Stimulated activated CD8-positive, alpha-beta memory T cell treated with anti-CD3 and anti-CD28 coated beads, Interleukin-15, amount 100 ng/mL, for 1 hour (primary cell): ENCODE measurements at places on chromosomes 7 and 10.

GRCh38 chr7:67550801-67551436, 554.3 kb downstream of the TYW1 start:
- no peak for DNase-seq

GRCh38 chr7:132592231-132592920, 16.1 kb upstream of the PLXNA4 start:
- DNase-seq: no peak

GRCh38 chr10:113423981-113424721, 128.7 kb upstream of the HABP2 start:
- no peak for DNase-seq

- no peak for DNase-seq
Measured at GRCh38 chr7:45174328-45174610, 16.7 kb downstream of the RAMP3 start.

DNA sequence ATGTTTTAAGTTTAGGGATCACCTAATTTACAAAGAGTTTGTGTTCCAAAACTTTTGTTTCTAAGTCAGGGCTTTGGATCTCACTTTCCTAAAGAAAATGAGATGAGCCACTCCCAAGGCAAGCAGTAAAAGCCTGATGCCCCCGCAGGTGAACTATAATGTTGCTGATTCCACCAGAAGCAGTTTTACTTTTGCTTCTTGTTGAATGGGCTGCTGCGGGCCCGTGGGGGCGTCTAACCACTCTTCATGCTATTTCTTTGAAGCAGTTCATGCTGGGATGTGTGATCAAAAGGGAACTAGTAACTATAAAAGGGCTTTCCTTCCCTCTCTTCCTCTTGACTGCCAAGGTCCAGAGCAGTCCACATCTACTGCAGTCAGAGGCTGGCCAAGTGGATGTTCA, 118.7 kb upstream of the NEBL start:
- DNase-seq: no peak

DNA sequence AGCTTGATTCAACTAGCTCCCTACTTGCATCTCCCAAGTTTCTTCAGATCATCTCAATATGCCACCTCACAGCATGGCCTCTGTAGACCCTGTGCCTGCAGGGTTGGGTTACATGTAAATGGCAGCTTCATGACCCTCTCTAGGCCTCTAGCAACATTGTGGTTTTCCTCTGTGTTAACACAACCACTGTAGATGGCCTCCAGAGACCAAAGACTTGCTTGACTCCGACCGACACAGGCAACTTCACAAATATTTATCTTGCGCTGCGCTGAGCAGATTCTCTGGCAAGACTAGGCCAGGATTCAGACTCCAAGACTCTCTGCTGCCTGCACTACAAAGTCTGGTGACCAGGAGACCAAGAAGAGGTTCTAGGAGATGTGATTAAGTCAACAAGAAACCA, 75.9 kb downstream of the CNOT4 start:
- no peak for DNase-seq

DNA sequence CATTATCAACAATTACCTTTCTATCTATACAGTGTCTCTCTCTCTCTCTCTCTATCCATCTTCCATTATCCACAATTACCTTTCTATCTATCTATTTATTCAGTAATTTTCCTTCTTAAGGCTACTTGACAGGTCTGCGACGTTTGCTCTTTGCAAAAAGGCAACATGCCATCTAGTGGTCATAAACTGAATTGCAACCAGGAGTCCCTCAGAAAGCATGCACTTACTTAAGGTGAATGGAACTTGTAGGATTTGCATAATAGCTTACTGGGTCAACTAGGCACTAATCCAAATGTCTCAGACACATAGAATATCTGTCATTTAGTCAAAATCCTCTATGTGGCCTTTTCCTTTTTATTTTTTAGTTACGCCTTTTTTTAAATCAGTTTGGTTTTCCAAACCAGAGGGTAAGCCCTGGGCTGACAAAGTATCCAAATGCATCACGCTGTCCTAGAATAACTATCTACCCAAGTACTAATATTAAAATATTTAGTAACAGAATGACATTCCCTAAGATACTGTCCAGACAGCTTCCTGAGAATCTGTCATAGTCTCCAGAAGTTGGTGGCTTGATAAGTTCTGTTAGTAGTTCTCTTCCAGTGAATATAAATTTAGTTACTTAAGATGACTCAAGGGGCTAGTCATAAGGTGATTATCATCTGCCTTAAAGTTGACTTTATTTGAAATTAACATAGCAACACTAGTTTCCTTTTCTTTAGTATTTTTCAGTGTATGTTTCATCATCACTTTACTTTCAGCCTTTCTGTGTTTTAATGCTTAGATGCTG, 208.3 kb downstream of the PPP1R3A start:
- DNase-seq: no peak

GRCh38 chr10:102123223-102123622, 3.1 kb upstream of the LDB1 start:
- DNase-seq: no peak

DNA sequence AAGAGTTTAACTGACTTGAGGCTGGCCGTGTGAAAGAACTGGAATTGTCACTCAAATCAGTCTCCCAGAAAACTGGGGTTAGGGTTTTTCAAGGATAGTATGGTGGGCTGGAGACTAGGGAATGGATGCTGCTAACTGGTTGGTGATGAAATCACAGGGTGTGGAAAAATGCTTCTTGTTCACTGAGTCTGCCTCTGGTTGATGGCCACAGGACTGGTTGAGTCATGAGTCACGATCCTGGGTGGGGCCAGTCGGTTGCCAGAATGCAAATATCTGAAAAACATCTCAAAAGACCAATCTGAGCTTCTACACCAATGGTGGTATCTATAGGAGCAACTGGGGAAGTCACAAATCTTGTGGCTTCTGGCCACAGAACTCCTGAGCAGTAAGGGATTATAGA, 16.3 kb upstream of the BAMBI start:
- no peak for DNase-seq

- no peak for DNase-seq
Measured at GRCh38 chr10:89404104-89405047, 10.0 kb upstream of the IFIT5 start.

- no peak for DNase-seq
Measured at GRCh38 chr7:117018713-117019112, 65.4 kb downstream of the ST7 start.

DNA sequence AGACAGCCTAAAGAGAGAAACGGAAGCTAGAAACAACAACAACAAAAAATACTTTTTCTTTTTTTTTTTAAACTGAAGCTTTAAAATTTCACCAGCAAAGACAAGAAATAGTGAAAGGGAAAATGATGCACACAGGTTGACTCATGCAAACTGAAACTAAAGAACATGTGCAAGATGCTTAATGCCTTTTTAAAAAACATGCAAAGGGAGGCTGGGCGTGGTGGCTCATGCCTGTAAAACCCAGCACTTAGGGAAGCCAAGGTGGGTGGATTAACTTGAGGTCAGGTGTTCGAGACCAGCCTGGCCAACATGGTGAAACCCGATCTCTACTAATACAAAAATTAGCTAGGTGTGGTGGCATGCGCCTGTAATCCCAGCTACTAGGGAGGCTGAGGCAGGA, 15.1 kb upstream of the CUBN start:
- no peak for DNase-seq

DNA sequence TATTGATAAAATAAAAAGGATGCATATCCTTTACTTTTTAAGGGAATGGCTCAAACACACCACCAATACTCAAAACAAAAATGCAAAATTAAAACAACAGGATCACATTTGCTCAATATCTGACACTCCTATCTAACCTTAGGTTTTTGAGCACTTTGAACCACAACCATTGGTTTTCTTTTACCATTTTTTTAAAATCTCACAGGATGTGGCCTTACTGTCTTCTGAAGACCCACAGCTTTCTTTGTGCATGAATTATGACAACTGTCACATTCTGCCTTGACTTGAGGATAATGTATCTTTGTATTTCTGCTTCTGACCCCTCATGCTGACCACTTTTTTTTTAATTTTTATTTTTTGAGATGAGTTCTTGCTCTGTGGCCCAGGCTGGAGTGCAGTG, 461.1 kb upstream of the NRP1 start:
- no peak for DNase-seq

DNA sequence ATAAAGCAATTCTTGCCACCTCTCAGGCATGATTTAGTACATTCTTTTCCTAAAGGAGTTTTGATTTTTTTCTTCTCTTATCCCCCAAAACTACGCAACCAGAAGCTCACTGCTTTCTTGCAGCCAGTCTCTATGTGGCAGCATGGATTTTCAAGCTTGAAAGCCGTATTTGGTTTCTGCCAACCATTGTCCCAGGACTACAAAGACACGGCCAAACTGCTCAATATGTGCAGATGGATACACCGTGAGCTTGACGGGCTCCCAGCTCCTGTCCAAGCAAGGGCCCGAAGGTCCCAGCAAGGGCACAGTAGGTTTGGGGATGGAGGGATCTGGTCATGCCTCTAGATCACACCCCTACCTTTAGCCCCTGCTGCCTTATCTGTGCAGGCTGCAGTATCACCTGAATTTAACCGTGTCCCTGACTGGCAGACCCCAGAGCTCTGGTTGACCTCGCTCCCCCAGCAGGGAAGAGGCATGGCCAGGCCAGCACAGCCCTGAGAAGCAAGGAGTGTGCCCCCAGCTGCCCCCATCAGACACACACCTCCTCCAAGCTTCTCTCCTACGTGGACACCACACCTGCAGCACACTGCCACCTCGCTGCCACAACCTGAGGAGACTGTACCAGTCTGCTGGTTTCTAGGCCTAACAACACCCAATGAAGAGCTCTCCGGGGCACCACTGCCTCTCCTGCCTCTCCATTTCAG, 86.8 kb downstream of the COBL start:
- DNase-seq: no peak

DNA sequence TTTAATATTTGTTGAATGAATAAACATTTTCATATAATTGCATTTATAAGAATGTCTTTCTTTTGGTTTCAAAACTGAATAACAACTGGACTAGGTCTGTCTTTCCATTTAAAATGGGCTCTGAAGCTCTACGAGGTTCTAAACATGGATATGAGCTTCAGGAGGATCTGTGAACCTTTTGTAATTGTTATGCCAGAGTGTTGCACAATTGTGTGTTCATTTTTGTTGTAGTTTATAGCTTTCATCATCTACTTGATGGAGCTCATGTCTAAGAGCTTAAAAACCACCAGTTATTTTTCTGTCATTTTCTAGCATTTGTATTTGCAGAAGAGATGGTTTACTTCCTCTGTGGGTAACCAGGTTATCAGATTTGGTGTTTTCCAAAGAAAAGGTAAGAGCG, 265.7 kb upstream of the NPY start:
- no peak for DNase-seq

DNA sequence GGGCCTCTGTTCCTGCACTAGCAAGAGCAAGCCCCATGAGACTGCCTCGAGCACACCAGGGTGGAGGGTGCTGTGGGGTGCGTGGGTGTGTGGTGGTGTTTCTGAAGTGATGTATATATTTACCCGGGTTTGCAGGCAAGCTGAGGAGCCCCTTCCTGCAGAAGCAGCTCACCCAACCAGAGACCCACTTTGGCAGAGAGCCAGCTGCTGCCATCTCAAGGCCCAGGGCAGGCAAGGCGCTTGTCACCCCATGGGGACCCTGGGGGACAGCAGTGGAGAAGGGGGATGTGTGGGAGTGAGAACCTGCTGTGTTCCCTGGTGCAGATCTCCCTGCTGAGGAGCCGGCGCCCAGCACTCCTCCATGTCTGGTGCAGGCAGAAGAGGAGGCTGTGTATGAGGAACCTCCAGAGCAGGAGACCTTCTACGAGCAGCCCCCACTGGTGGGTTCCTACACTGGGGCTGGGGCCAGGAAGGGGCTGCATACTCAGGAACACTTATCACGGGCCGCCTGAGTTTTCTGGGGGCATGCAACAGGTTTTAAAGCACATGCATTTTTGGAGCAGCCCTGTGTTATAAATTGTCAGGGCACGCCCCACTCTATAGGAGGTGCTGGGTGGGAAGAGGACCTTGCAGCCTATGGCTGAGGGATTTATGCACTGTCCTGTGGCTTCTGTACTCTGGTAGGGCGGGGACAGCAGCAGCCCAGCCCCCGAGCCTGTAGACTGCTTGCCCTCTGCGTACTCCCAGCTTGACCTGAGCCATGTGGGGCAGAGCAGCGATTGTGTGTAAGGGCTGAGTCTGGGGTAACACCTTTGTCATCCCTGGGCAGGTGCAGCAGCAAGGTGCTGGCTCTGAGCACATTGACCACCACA, 5.9 kb downstream of the PGAM2 start:
- no peak for DNase-seq

- DNase-seq: no peak
Measured at GRCh38 chr10:100114460-100114859, 32.8 kb upstream of the CPN1 start.

DNA sequence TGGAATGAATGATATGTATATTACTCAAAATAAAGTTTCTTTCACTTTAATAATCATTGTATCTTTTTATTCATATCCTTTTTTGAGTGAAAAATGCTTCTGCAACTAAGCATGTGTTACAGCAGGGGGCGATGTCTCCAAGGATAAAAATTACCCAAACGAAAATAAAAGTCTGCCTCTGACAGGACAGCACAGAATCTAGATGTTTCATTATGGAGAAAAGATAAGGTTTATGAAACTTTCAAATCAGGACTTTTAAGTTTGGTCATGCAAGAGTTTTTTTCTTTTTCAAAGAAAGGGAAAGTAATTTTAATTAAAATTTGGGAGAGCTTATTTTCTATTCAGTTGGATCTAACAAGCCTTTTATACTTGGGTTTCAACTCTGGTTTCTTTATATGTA, 48.4 kb downstream of the TES start:
- no peak for DNase-seq

- no peak for DNase-seq
Measured at GRCh38 chr7:47192978-47193377, 388.9 kb downstream of the TNS3 start.

GRCh38 chr7:98771519-98771918, 98.3 kb downstream of the TMEM130 start:
- no peak for DNase-seq

- DNase-seq: no peak
Measured at GRCh38 chr7:90229682-90230081, 15.3 kb upstream of the CFAP69 start.

GRCh38 chr10:87664276-87664701, 4.6 kb downstream of the PAPSS2 start:
- DNase-seq: no peak

DNA sequence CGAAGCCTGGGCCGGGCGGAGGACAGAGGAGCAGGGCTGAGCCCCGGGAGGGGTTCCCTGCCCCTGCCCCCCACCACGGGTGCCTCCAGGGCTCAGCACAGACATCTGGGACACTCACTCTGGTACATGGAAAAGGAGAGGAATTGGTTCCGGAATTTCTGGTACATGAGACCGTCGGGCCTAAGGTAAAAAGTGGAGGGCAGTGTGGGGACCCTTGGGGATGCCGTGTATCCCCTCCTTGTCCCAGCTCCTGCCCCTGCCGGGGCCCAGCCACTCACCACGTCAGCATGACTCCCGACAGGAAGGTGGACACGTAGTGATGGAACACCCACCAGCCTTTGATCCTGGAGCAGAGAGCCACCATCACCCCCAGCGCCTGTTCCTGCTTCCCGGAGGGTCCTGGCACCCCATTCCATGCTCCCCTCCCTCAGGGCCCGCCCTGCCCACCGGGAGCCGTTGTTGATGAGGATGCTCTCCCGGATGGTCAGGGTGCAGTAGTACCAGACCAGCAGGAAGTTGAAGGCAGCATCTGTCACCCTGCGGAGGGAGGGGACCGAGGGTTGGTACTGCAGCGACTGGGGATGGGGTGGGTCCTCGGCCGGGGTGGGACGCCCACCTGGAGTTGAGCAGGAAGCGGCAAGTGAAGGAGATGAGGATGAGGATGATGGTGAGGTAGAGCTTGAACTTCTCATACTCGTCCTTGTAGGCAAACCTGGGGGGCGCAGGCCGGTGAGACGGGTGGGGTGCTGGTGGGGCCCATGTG, 6.4 kb downstream of the TMEM120A start:
- DNase-seq: no peak

- no peak for DNase-seq
Measured at GRCh38 chr10:116654816-116655215, 34.1 kb downstream of the PNLIPRP2 start.

GRCh38 chr10:132993271-132994184, 51.2 kb upstream of the CFAP46 start:
- no peak for DNase-seq
